CD4-positive, alpha-beta T cell treated with Interleukin-15 for 4 hours (primary cell): ENCODE measurements at places on chromosomes 12 and 14.
A peak's percentile ranks its signal among the peaks of the same experiment; 100 is the strongest.

DNA sequence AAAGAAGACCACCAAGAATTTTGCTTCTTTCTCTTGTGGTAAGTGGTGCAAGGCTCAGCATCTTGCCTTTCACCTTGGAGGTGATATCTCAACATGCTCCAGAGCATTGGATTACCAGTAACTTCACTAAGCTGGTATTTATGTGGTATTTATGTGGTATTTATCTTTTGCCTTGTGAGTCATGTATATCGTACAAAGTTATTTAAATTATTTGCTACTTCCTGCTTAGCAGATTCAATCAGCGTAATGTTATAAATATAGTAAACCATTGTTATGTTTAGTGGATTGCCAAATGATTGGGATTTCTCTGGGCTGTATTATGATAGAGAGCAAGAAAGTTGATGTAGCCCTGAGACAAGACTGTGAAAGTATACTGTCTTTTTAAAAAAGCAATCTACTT is 366.4 kb downstream of the IPO8 start:
- DNase-seq, result no peak

- DNase-seq, result no peak
Measured at GRCh38 chr14:58353516-58354299, 42.0 kb upstream of the TOMM20L start.

- no peak for DNase-seq
Measured at GRCh38 chr12:52321418-52321817, 220 bp upstream of the KRT83 start.

GRCh38 chr12:68138480-68138879 is 21.1 kb downstream of the IFNG start:
- DNase-seq, result no peak

GRCh38 chr12:24940157-24940556 is 8.7 kb downstream of the BCAT1 start:
- DNase-seq, result no peak

DNA sequence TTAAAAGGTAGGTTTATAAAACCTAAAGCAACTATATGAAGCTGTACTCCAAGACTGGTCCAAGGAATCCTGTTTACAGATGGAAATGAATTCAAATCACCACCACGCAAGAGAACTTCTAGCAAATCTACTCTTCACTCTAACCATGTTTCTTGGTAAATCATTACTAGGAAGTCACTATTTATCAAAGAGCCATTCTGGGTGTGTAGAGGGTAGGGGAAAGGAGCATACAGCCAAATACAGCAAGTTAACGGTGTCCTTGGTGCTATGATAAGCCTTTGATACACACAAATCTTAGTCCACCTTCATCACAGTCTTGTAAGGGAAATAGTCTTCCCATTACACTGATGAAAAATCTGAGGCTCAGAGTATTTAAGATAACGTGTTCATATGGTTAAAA is 16.8 kb downstream of the NIN start:
- no peak for DNase-seq

GRCh38 chr14:67583711-67584644 is 16.1 kb downstream of the PIGH start:
- DNase-seq, result peak; percentile 39

DNA sequence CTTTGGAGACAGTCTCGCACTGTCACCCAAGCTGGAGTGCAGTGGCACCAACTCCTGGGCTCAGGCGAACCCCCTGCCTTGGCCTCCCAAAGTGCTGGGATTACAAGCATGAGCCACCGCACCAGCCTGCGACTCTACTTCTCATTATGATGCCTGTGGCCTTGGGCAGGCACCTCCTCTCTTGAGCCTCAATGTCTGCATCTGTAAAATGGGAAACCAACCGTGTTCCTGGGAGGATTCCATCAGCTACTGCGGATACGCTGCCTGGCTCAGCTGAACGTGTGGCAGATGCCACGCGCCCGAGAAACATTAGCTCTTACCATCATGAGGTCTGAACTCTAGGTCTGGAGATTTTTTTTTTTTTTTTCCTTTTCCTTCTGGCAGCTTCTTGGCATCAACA is 5.8 kb downstream of the TESC start:
- DNase-seq, result no peak

DNA sequence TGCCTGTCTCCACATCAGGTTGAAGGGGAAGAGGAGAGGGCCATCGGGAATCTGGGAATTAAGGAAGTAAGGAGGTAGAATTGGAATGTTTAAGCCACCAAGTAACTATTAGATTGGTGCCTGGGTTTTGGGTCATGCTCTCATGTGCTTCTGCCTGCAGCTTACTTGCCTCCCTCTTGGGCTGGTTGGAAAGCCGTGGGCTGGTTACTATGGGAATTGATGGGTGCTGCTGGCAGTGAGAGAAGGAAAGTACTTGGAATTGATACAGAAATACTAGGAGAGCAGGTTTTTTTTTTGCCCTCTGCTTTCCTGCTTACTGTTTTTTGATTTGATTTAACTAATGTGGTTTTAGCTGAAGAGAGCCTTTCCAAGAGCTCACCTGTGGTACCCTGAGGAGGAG is 493.5 kb upstream of the RGS6 start:
- no peak for DNase-seq

DNA sequence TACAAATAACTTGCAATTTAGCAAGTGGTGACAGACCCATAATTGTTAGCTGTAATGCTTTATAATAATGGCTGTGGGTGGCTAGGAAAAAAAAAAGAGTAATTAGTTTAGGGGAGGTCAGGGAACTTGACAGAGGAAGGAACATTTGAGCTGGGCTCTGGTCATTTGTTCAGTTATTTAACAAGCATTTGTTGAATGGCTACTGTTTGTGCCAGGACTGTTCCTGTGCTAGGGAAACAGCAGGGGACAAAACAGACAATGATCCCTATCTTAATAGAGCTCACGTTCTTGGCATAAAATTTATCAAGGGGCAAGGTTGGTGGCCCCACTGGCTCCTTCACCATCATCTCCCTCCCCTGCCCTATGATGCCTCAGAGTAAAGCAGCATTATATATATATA is 18.5 kb downstream of the CHST11 start:
- no peak for DNase-seq

DNA sequence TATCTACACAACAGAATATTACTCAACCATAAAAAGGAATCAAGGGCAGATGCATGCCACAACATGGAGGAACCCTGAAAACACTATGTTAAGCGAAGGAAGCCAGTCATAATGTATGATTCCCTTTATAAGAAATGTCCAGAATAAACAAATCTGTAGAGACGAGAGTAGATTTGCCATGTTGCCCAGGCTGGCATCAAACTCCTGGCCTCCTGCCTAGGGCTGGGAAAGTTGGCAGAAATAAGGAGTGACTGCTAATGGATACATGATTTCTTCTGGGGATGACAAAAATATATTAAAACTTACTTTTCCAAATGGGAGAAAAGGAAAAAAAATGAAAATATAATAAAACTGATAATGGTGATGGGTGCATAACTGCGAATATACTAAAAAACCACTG is 10.9 kb downstream of the CLIP1 start:
- no peak for DNase-seq

GRCh38 chr14:82122655-82123054 is 589.0 kb upstream of the SEL1L start:
- no peak for DNase-seq

GRCh38 chr12:124370851-124371250 is 76.0 kb downstream of the RFLNA start:
- no peak for DNase-seq

- DNase-seq, result no peak
Measured at GRCh38 chr12:53696655-53697331, 20.9 kb upstream of the ATP5MC2 start.

DNA sequence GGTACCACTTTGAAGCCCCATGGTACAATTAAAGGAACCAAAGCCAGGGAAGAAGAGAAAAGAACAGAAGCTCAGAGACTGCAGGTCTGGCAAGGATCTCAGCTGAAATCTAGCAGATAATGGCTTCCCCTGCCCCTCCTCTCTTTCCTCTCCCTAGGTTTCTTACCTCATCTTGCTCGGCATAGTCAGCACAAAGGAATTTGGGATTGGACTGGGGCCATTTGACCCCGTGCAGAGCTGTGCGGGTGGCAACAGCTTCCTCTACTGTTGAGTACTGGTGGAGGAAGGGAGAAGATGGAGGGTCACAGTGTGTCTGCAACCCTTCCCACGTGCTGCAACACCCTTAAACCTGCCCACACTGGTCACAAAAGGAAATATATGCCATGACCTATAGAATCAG is 4.7 kb upstream of the CDH24 start:
- no peak for DNase-seq

- no peak for DNase-seq
Measured at GRCh38 chr14:99143793-99144192, 128.2 kb downstream of the BCL11B start.

GRCh38 chr14:85464135-85464895 is 65.6 kb upstream of the FLRT2 start:
- DNase-seq, result no peak

GRCh38 chr12:50606675-50607375 is 102.0 kb downstream of the DIP2B start:
- DNase-seq, result no peak

DNA sequence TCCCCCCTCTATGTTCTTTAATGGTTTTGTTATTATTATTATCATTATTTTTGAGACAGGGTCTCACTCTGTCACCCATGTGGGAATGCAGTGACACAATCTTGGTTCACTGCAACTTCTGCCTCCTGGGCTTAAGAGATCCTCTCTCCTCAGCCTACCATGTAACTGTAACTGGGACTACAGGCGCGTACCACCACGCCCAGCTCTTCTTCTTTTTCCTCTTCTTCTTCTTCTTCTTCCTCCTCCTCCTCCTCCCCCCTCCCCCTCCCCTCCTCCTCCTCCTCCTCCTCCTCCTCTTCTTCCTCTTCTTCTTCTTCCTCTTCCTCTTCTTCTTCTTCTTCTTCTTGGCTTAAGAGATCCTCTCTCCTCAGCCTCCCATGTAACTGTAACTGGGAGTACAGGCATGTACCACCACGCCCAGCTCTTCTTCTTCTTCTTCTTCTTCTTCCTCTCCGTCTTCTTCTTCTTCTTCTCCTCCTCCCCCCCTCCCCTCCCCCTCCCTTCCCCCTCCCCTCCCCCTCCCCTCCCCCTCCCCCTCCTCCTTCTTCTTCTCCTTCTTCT is 5.4 kb upstream of the KRT7 start:
- DNase-seq, result no peak

DNA sequence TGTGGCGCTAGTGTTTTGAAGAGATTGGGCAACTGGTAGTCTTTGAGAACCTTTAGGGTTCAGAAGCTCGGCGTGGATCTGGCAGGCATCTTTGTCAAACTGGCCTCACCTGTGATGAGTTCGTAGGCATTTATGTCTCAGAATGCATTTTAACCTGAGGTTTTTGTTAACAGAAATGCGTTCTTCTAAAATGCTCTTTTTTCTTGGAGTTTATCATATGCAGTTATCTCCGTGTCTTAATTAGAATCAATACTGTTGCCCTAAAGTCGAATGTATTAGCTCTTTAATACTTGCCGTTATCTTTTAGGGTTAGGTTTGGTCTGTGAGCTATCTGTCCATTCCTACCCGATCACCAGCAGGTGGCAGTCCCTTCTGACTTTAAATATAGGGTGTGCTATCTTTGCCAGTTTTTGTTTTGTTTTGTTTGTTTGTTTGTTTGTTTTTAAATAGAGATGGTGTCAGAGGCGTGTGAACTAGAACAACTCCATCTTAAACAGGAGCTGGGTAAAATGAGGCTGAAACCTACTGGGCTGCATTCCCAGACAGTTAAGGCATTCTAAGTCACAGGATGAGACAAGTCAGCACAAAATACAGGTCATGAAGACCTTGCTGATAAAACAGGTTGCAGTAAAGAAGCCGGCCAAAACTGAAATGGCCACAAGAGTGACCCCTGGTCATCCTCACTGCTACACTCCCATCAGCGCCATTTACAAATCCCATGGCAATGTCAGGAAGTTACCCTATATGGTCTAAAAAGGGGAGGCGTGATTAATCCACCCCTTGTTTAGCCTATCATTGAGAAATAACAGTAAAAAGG is 1.4 kb downstream of the ATF1 start:
- DNase-seq, result peak; percentile 60

DNA sequence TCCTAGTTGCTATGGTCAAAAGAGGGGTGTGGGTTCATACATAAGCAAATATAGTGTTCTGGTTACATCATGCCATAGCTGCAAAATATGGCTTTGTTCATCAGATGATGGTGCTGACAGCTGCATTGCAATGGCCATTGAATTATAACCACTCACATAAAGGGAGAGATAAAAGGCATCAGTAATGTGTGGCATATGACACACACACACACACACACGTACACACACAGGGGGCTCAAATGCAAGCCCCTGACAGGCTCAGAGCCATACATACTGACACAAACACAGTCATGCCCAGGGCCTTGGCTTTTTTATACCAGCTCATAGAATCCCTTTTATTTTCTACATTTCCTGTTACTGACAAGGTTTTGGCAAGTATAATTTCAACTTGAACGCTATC is 698.9 kb downstream of the BCL11B start:
- DNase-seq, result no peak

DNA sequence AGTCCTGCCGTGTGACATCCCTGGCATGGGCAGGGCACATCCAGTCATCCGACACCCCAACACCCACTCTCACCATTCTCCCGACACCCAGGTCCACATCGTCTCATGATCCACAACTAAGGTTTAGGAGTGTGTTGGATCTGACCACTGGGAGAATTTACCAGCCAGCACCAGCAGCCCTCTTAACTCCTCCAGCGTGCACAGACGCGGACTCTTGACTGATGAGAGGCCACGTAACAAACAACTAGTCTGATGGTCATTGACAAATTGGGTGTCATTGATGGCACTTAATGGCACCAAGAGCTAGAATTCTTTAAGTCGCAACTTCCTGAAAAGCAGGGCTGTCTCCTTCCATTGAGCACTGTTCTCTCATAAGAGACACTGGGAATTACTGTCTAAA is 203.0 kb upstream of the SFSWAP start:
- no peak for DNase-seq
